ENCODE measurements at places on chromosomes 5 and 9.

GRCh38 chr5:6900247-6901227 lies 187.3 kb downstream of the TENT4A start:
- H3K36me3 ChIP-seq = no peaks in the 10 kb centered on the region
- H3K27ac ChIP-seq = no peak overlapping the region
- no peak overlapping the region for H3K4me3 ChIP-seq
- H3K27me3 ChIP-seq = peaks cover 62% of the 10 kb centered on the region
- DNase-seq = no peak

- no peak overlapping the region for H3K4me3 ChIP-seq
- no peaks in the 10 kb centered on the region for H3K27me3 ChIP-seq
- no peak for DNase-seq
- peaks cover 11% of the 10 kb centered on the region for H3K36me3 ChIP-seq
- H3K27ac ChIP-seq = no peak overlapping the region
Observed at GRCh38 chr9:92640398-92641091, 29.4 kb downstream of the IPPK start.

DNA sequence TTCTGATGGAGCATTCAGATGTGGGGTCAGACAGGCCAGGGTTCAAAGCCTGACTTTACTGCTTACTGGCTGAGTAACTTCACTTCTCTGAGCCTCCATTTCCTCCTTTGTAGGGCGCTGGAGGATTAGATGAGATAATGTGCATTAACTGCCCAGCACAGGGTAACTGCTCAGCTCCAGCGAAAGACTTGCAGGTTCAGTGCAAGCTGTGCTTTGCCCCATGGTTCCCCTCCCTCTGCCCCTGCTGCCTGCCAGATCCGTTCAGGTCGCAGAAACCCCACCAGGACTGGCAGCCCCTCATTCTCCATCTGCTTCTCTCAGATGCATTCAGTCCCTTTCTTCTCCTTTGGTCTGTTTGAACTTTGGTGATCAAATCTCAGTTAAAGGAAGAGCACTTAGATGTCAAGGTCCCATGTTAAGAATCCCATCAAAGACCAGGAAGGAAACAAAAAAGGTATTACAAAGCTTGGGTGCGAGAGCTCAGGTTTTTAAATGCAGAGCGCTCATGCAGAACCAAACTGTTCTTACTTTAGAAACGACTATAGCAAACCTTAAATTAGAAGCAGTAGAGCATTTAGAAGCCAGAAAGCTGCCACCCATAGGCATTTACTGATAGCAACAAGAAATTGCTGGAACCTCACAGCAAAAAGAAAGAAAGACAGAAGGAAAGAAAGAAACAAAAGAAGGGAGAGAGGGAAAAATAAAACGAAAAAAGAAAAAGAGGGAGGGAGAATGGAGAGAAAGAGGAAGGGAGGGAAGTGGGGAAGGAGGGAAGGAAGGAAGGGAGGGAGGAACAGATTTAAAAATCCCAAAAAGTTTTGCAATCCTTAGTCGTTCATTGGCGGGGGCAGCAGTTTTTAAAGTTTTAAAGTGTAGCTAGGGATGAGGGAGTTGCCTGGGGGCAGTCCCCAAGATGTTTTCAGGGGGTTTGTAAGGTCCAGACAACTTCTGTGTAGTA lies 23.5 kb downstream of the AFAP1L1 start:
- DNase-seq = no peak
- no peaks in the 10 kb centered on the region for H3K36me3 ChIP-seq
- H3K4me3 ChIP-seq = no peak overlapping the region
- no peak overlapping the region for H3K27ac ChIP-seq
- no peaks in the 10 kb centered on the region for H3K27me3 ChIP-seq

DNA sequence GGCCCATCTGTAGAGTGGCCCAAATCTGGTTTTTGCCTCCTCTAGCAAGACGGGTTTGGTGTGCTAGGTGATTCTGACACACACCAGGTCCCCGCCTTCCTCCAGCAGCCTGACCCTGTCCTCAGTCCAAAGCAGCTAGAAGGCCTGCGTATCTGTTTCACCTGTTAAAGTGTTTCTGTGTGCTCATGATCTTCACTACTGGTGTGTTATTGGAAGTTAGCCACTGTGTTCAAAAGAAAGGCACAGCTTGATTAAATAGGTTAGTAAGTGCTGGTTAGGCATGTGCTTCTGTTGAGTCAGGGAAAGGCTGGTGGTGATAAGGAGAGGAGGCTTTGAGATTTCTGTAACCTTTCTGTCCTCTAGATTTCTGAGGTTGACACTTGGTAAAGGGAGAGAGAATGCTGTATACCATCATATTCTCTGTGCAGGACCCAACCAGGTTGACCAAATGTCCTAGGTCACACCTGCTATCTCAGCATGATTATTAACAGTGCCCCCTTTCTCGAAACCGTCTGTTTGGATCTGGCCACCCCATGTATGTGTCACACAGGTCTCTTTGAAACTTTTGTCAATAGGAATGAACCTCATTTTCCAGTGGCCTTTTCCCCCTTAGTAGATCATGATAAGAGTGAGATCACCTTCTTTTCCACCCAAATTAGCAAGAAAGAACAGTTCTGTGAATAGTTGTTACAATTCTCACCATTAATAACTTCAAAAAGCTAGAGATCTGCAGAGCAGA lies 58.8 kb downstream of the ARHGAP26 start:
- no peak overlapping the region for H3K4me3 ChIP-seq
- no peaks in the 10 kb centered on the region for H3K36me3 ChIP-seq
- no peaks in the 10 kb centered on the region for H3K27me3 ChIP-seq
- H3K4me1 ChIP-seq = peaks cover 55% of the 10 kb centered on the region

GRCh38 chr5:181211208-181211607 lies 6.2 kb upstream of the TRIM7 start:
- no peaks in the 10 kb centered on the region for H3K36me3 ChIP-seq
- H3K27ac ChIP-seq = no peak overlapping the region
- H3K27me3 ChIP-seq = no peaks in the 10 kb centered on the region
- no peak overlapping the region for H3K4me3 ChIP-seq
- DNase-seq = no peak
- peaks cover 5% of the 10 kb centered on the region for H3K4me1 ChIP-seq

All from PC-9 (cell line).